ENCODE measurements at places on chromosomes 7 and 10. TPM values are rescaled to one million over a fixed set of nuclear protein-coding genes. Genes with fewer than 3 reads are reported as not detected.

Gene CPXM2
- total RNA-seq, result 9.2 TPM

Gene PSD
- 0.07 TPM for total RNA-seq

Gene IFIT1B
- not detected for total RNA-seq

Gene LIPJ
- total RNA-seq, result not detected

Gene ZKSCAN1
- 33.5 TPM for total RNA-seq
